ENCODE measurements at places on chromosomes 5 and 9. TPM values are rescaled to one million over a fixed set of nuclear protein-coding genes. Genes with fewer than 3 reads are reported as not detected.

GRCh38 chr9:124475158-124475867 lies 25.1 kb downstream of the ADGRD2 start:
- DNase-seq, result no peak

- no peak for DNase-seq
These were observed 439.9 kb downstream of the GADD45G start for GRCh38 chr9:90044710-90045151.

DNA sequence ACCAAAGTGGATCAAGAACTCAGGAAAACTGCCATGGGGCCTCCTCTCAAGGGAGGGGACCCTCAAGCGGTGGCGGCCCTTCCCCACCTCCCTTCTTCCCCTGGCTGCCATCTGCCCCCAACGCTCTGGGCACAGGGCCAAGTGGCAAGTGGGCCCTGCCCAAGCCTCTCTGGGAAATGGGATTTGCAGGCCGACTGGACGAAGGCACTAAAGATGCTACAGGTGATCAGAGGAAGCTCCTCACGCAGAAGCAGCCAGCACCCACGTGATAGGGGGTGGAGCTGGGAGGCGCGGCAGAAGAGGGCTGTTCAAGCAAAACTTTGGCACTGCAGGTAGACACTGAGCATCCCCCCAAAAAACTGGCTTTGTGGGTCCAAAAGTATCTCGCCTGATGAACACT lies 52.7 kb upstream of the UBTD2 start:
- DNase-seq, result no peak

Gene AGXT2
- total RNA-seq, result 6.6 TPM

DNA sequence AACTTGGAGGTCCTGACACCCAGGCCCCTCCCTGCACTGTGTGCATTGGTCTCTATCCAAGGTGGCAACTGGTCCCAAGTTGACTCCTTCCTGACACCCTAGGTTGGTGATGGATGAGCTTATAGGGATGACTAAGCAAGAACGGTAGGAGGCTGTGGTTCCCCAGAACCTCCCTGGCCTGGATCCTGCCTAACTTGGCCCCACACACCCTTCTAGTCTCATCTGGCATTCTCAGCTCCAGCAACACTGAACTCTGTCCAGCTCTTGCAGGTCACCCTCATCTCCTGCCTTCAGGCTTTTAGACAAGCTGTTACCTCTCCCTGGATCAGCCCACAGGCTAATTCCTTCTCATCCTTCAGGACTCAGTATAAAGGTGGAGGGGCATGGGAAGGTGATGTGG lies 16.5 kb downstream of the AQP3 start:
- no peak for DNase-seq

Gene CDC20B
- total RNA-seq, result 0.20 TPM

DNA sequence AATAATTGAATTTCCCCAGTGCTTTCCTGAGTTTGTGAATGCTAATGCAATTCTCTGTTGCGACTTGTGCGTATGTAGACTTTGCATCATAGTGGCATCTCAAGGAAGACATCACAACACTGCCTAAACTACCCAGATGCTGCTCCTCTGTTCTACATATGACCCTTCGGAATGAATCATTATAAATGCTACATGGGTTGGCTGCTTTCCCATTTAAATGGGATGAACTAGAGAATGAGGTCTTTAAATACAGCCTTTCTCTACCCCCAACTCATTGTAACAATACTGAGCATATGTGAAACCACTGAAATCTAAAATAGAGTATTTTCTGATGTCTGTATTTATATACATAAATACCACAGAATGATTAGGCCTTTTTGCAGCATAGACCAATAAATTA lies 136.6 kb upstream of the ICE1 start:
- no peak for DNase-seq

Gene ANKRD18A
- 11.8 TPM for total RNA-seq

DNA sequence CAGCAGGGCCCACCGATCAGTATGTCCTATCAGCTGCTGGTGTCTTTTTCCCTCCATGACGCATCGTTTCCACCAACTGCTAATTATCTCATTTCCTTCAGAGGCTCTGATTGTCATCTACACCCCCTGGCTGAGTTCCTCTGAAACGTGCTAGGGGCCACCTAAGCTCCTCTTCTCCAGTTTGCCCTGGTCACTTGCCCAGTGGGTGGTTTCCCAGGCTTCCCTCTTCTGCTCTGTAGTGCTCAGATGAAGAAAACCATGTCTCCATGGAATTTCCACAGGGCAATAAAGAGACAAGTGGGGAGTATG lies 65.3 kb downstream of the TSTD2 start:
- no peak for DNase-seq

DNA sequence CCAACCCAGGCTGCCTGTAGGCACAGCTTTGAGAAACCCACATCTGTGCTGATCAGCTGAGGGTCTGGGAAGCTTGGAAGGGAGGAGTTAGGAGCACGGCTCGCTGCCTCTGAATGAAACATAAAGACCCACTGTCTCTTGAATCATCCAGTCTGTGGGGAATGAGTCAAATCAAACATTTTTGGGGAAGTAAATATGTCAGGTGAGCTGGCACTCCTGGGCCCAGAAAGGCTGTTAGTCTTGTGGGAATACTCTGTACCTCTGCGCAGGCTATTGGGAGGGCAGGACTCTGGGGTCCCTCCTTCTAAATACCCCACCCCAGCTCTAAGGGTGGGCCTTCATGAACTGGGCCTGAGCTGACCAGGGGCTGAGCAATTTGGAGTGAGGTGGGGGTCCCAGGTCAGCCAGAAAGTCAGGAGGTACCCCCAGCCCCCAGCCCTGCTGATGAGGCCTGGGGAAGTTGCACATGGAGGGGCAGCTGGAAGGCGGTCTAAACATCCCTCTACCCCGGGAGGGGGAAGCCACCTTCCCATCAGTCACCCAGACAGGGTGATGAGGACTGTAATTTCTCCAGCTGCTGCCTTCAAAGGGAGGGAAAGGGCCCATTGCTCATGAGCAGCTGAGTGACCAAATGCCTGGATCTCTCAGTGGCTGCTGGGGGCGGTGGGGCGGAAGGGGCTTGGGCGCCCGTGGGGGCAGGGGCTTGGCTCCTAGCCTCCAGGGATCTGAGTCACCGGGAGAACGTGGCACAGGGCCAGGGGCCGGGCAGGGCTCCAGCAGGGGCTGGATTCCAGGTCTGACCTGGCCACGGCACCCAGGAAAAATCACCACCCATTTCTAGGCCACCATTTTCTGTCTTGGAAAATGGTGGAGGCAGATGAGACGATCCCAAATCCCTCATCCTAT lies 10.8 kb downstream of the FIBCD1 start:
- DNase-seq, result peak; percentile 66

- no peak for DNase-seq
These were observed 2.8 kb upstream of the NOL6 start for GRCh38 chr9:33476503-33476902.

DNA sequence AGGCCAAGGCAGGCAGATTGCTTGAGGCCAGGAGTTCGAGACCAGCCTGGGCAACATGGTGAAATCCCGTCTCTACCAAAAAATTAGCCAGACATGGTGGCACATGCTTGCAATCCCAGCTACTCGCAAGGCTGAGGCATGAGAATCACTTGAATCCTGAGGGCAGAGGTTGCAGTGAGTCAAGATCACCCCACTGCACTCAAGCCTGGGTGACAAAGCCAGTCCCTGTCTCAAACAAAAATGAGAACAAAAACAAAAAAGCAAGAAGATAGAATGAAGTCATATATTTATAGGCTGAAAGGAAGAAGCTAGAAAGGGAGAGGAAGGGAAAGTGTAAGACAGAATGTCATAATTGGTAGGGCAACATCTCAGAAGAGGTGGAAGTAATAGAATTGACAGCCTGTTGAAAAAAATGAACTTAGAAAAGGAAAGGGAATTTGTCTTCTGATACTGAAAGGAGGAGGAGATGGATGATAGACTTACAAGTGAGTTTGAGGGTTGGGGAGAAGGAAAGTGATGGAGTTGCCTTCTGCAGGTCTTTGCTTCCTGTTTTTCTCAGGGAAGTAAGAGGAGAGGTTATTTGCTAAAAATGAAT lies 32.2 kb downstream of the CARD6 start:
- no peak for DNase-seq

- no peak for DNase-seq
These were observed 583.0 kb upstream of the WWC1 start for GRCh38 chr5:167708449-167708848.

- DNase-seq, result no peak
These were observed 26.6 kb downstream of the NR5A1 start for GRCh38 chr9:124480621-124480981.

GRCh38 chr5:139648205-139649081 lies at the start of gene CXXC5:
Gene CXXC5, plus strand, starts transcription at chr5:139648349. Its CDS starts 32,175 bp downstream, at chr5:139680524.
- peak; percentile 83 for DNase-seq

- DNase-seq, result peak; percentile 12
These were observed 50.8 kb downstream of the PAPPA start for GRCh38 chr9:116204252-116204882.

Gene RLN1
- total RNA-seq, result not detected

Gene HSPB3
- 0.46 TPM for total RNA-seq

GRCh38 chr5:112068593-112068992 lies 311.6 kb upstream of the NREP start:
- DNase-seq, result no peak

- DNase-seq, result no peak
These were observed 2.5 kb upstream of the EDF1 start for GRCh38 chr9:136868644-136869043.

GRCh38 chr5:89994266-89994665 lies 415.3 kb downstream of the CETN3 start:
- DNase-seq, result no peak

DNA sequence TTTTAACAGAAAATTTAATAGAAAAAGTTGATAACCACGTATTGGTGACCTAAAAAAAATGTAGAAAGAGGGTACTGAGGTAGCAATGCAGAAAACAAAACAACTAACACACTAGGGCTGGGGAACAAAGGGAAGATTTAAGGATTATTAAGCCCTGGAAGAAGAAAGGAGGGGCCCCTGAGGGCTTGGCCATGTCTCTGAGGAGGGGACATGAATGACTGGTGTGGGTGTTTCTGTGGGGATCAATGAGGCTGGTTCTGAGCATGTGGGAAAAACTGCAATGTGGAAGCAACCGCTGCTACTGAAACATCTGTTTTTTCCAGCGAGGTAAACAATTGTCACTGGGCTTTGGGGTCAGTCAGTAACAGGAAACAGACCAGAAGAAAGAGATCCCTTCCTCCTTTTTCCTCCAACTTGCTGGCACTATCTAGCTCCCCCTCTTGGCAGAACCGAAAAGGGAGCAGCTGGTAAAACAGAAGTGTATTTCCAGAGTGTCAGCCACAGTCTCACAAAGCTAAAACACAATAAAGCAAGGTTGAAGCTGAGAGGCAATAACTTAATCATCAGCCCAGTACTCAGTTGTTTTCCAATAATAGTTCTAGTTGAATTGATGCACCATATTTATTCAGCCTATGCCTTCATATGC lies 48.3 kb downstream of the ATPSCKMT start:
- DNase-seq, result no peak

- DNase-seq, result no peak
These were observed 60.7 kb upstream of the NIPBL start for GRCh38 chr5:36815871-36816270.

Gene BTNL8
- total RNA-seq, result 47.3 TPM

Gene PNPLA7
- total RNA-seq, result 16.5 TPM

GRCh38 chr5:148333262-148333849 lies 2.0 kb upstream of the SPINK9 start:
- no peak for DNase-seq

DNA sequence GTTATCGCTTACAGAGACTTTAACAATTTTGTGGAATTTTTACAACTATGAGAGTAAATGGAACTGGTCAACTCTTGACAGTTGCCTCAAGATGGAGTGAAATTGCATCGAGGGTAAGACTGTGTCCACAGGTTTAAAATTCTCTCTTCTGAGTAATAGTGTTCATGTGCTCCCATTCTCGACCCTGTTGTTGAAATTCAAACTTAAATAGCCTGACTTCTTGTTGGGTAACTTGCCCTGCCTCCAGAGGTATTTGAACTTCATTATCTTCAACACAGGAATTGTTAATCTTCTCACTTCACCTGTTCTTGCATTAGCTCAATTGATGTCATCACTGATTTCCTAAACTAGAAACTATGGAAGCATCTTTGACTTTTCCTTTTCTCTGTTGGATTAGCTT lies 77.5 kb downstream of the PIP5K1B start:
- no peak for DNase-seq

GRCh38 chr9:72351538-72352453 lies 13.2 kb downstream of the ZFAND5 start:
- DNase-seq, result no peak

DNA sequence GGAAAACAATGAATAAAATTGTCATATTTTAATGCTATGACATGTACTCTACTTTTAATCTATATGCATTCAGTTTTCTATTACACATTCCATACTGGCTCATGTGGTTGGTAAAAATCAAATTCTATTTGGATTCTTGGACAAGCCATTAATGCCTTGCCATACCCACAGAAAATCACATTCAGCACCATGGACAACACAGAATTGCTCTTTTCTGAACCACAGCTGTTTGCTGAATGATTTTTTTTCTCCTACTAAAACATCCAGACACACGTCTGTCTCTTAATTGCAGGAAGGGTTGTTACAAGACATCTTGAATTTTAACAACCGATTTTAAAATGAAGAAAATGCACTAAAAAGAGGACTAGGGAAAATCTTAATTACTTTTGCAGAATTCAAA lies 675.6 kb downstream of the BRINP1 start:
- DNase-seq, result no peak

Gene OGN
- total RNA-seq, result 154 TPM

DNA sequence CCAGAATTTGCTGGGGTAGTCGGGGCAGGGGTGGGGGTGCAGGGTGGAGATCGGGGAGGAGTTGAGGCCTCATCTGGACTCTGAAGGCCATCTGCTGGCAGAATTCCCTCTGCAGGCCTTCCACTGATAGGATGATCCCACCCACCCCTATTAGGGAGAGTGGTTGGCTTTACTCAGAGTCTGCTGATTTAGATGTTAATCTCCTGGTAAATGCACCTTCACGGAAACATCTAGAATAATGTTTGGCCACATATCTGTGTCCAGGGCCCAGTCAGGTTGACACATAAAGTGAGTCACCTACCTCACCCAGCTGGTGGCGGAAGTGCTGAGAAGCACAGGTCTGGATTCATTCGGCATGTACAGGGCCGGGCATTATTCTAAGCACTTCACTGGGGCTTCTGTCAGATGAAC lies 50.0 kb downstream of the DAPK1 start:
- DNase-seq, result peak; percentile 70

Gene GABRA6
- total RNA-seq, result not detected

- no peak for DNase-seq
These were observed 8.2 kb downstream of the SH3GL2 start for GRCh38 chr9:17587113-17587512.

- no peak for DNase-seq
These were observed 1183.0 kb downstream of the MAT2B start for GRCh38 chr5:164688437-164688836.

Gene HAVCR1
- total RNA-seq, result 0.26 TPM

GRCh38 chr5:156042726-156043125 lies 284.2 kb upstream of the SGCD start:
- DNase-seq, result no peak

Gene NMRK1
- total RNA-seq, result 32.9 TPM

DNA sequence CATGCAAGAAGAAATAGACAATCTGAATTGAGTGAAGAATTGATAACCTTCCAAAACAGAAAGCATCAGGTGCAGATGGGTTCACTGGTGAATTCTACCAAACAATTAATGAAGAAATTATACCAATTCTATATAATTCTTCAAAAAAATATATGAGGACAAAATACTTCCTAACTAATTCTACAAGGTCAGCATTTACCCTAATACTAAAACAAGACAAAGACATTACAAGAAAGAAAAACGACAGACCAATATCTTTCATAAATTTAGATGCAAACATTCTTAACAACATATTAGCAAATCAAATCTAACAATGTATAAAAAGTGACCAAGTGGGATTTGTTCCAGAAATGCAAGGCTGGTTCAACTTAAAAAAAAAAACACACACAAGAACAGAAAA lies 183.9 kb downstream of the BARX1 start:
- DNase-seq, result no peak

Gene MARVELD2
- 47.1 TPM for total RNA-seq

Measured in mucosa of gallbladder (tissue), 1 donor.